RPMI8226 (cell line): ENCODE measurements at places on chromosomes 1 and 21.
A peak's percentile ranks its signal among the peaks of the same experiment; 100 is the strongest.

DNA sequence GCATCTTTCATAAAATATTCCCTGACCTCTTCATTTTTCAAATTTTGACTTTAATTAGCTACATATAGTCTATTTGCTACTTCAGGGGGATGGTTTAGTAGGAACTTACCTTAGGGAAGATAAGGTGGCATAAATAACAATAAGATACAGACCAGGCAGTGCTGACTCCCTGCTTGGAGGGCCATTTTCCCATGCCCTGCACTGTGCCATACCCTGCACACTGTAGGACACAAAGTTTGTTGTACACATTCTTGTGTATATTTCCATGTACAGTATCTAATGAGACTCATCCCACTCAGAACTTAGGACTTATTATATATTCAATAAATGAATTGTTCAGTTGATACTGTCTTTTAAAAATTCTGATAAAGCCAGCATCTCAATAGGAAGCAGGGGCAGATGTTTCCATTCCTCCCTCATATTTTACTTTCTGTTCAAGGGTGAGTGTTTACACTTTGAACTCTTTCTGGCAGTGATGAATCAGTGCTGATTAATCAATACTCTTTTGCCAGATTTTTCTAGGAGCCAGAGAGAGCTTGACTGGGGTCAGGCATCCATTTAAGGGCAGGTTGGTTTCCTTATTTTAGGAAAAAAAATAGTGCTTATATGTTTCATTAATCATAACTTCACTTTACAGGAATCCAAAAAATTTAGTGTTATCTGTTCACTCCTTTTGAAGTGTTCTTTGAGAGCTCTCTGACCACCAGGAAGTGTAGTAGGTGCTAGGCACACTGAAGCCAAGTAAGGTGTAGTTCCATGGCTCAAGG lies 30.6 kb downstream of the MPZL1 start:
- no peak for DNase-seq

GRCh38 chr1:25985171-25985570 lies 12.7 kb downstream of the PAFAH2 start:
- DNase-seq = no peak

DNA sequence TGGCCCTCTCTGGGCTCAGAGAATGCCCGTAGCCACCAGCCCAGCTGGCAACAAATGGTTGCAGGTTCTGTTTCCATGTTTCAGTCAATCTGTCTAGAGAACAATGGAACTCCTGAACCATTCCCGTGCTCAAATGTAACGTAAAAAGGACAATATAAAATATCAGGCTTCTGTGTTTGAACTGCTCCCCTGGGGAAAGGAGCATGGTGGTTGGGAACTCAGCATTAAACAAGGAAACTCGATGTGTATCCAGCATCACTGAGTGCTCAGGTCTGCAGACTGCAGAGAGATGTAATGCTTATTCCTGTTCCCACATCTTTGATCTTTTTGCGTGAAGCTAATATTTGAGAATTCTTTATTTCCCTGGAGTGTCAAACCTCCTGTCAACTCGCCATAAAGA lies 326.5 kb downstream of the KIF26B start:
- no peak for DNase-seq

- no peak for DNase-seq
These were observed 8.7 kb downstream of the SLX9 start for GRCh38 chr21:44948426-44949120.

DNA sequence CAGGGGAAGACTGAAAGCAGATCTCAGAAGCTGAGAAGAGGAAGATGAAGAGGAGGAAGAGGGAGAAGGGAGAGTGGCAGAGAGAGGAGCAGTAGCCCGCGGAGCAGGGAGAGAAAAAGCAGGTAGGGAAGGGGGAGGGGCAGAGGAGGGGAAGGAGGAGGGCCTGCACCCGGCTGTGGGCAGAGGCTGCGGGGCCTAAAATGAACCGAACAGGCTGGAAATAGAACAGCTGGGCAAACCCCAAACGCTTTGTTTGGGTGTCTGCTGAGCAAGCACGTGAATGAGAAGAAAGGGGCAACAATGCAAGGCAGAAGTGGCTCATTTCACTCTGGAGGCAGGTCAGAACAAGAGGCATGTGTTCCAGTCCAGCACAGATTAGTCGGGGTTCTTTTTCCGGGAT lies 33.5 kb downstream of the KCNC4 start:
- DNase-seq = peak; percentile 11

DNA sequence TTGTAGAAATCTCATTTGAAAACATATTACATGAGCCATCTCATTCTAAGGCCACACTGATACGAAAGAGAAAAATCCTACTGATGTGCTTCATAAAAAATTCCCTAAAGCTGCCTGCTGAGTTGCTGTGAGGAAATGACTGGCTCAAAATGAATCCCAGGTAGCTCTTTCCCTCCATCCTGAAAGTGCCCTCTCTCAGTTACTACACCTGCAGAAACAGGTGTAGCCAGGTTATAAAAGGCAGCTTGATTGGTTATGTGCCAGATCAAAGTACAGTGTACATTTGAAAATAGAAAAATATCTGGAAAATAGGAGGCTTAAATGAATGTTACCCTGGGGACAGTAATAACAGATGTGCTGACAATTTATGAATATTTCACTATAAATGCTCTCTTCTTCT lies 833.4 kb upstream of the ADGRL4 start:
- no peak for DNase-seq

DNA sequence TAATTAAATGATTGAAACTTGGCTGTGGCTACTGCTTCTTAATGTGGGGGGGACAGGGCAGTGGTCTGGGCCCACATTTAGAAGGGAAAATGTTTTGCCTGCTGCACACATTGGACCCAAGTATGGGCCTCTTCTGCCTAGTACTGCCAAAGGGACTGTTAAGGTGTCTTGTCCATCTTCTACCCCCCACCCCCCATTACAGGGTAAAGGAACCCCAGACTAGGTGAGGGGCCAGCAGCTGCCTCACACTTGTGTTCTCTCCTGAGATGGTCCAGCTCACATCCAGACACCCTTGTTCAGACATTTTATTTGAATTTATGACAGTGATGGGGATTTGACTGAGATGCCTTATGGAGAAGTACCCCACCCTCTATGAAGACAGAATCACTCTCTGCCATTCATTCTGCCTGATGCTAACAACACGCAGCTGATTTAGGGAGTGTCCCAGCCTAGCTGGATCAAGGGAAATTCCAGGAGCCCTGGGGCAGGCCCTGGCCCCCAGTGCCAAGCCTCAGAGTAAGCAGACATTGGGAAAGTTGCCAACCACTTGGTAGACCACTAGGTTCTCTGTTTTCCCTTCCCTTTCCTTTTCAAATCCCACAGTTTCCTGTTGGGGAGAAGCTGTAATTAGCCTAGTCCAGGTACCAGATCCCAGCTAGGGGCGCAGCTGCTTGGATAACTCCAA lies 42.1 kb downstream of the YARS1 start:
- DNase-seq = no peak

DNA sequence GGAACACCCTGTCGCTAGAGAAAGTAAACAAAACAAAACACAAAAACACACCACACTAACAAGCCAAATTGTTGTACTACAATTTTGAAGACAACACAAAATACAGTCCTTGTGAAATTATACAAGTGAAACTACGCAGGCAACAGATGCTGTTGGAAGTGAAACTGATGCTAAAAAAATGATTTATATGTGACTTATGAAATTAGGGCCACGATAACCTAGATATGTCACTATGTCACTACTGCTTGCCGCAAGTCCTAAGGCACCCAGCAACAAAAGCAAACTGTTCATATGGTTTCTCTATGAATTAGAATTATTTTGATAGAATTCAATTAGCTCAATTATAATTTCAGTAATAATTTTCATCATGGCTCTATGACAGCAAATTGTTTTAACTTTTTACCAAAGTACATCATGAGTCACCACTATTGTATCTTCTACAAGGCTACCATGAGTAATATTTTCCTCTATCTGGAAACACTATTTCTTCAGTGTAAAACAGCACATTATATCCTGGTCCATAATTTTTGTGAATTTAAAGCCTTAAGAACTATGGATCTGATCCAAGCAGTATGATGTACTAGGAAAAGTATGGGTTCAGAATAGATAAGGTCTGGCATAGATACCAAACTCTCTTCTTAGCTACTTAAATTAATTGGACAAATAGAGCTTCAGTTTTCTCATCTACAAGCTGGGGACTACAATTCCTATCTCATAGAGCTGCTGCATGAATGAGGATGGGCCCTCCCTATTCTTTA lies 216.3 kb downstream of the COL11A1 start:
- DNase-seq = no peak

DNA sequence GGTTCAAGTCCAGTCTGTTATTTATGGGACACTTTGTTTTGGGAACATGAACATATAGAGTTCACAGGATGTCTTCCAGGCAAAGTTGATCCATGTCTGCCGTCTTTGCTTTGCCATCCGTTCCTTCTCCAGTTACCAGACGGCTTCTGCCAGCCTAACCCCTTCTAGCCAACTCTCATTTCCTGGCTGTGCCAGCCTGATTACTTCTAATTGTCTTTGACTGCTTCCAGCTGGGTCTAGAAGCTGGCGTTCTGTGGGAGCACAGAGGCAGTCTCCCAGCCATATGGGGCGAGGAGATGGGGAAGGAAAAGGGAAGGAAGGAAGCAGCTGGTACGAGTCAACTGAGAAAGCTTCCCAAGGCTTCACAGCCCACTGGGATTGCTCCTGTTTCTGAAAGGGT lies 3.1 kb upstream of the HUNK start:
- no peak for DNase-seq

- no peak for DNase-seq
These were observed 59.1 kb downstream of the HFM1 start for GRCh38 chr1:91345395-91346005.

- DNase-seq = no peak
These were observed 40.2 kb downstream of the CTNNBIP1 start for GRCh38 chr1:9869831-9870251.

GRCh38 chr1:152182431-152182830 lies 23.4 kb upstream of the RPTN start:
- peak; percentile 49 for DNase-seq

- DNase-seq = no peak
These were observed 7.6 kb downstream of the ENAH start for GRCh38 chr1:225645194-225645895.

DNA sequence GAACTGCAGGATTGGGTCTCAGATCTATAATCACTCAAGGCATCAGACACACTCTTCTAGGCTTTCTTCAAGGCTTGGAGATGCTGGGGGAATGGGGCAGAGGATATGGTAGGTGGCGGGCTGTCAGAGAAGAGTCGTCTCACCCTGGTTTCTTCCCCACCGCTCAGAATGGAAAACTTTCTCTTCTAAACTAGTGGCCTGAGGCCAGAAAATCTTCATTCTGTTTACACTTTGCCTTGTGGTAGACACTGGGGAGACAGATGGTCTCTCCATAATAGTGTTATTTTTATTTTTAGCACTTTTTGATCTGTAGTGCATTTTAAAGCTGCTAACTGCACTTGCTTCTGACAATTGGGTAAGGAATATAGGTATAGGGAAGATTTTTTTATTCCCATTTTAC lies 2.6 kb downstream of the PRELP start:
- DNase-seq = no peak

DNA sequence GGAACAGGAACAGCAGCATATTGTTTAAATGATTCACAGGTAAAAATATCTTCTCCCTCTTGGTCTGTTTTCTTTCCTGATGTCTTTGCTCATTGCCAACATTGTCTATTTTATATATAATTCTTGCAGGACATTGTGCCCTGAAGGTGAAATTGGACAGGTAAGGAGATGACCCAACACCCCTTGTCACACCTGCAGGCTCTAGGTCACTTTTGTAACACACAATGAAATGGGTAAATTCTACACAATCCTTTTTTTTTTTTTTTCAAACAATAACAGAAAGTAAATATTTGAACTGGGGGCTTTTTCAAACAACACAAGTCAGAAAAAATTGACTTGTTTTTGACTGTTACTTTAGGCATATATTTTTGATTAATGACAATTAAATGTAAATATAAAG lies 62.9 kb upstream of the ERG start:
- no peak for DNase-seq

DNA sequence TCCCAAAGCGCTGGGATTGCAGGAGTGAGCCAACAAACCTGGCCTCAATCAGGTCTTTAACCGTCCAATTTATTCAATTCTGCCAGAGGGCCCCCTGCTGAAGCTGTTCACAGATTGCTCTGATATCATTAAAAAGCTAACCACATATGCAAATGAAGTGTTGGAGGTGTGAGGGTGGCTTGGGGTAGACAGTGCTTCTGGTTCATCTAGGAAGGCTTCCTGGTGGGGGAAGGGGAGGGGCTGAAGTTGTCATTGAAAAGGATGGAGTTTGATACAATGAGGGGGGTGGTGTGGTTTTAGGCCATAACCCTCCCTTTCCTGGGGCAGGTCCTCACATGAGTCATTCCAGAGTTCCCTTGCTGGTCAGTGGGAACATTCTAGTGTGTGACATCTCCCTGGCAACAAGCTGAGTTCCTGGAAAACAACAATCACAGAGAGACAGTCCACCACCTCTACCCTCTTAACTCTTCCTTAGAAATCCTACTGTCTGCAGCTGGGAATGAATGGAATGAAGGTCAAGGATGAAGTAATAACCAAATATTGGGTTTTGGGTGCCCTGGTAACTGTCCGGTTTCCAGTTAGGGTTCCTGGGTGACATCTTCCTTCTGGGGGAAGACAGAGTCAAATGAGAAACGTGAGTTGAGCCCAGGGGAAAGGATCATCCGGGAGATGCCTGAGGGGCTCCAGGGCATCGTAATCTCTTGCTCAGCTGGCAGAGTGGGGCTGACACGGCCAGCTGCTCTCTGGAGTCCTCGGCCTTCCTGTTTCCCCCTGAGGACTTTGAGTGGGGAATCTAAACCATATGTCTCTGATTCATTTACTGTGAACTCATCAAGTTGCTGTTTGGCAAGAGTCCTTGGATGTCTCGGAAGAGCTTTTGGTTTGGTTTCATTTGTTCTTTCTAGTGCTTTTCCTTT lies 32.2 kb downstream of the BATF3 start:
- peak; percentile 21 for DNase-seq

GRCh38 chr1:248704606-248705005 lies 2.0 kb upstream of the OR14I1 start:
- DNase-seq = no peak

- DNase-seq = no peak
These were observed 23.3 kb upstream of the LYPD8 start for GRCh38 chr1:248778906-248779305.

- no peak for DNase-seq
These were observed 119.8 kb downstream of the GALNT2 start for GRCh38 chr1:230186874-230187273.

- no peak for DNase-seq
These were observed 49.3 kb downstream of the ADGRL2 start for GRCh38 chr1:81850031-81850430.

DNA sequence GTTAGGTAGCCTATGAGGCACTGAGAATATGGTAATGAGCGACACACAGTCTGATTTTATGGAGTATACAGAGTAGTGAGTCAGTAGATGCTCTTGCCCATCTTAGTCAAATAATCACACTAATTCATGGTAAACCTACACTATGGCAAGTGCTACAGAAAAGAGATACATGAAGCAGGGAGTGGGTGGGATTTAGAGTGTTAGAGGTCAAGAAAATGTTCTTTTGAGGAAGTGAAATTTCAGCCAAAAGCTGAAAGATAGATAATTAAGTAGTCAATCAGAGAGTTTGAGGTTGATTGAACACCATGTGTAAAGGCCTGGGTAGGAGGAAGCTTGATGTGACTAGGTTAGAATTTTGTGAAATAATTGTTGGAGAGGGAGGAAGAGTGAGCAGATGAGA lies 14.7 kb downstream of the MDM4 start:
- peak; percentile 28 for DNase-seq
